ENCODE measurements at places on chromosomes 2 and 18.

- DNase-seq = no peak
Observed at GRCh38 chr2:23036629-23037028, 348.4 kb upstream of the KLHL29 start.

GRCh38 chr2:56807861-56808260, 624.1 kb downstream of the CCDC85A start:
- no peak for DNase-seq

DNA sequence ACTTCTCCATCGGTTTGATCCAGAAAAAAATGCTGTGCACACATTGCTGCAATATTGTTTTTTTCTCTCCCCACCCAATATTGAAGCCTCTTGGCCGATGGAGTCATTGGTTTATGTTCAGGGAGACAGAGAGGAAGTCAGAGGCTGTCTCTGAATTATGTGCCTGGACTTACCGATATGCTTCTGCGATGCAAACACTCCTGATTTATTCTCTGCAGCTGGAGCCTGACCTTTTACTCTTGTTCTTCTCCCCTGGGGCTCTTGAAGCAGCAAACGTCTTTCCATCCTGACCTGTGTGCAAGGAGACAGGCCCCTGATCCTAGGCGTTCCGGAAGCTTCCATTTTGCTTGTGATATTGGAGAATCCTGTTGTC, 99.6 kb downstream of the PTGR3 start:
- DNase-seq = no peak

- DNase-seq = no peak
Observed at GRCh38 chr18:47791461-47791985, 138.9 kb downstream of the SMAD2 start.

GRCh38 chr2:120632796-120633646, 102.6 kb upstream of the GLI2 start:
- no peak for DNase-seq

- DNase-seq = no peak
Observed at GRCh38 chr18:40867459-40867858, 1087.6 kb upstream of the PIK3C3 start.
